ENCODE measurements at places on chromosomes 16 and 17.

- DNase-seq: peak; percentile 18
Observed at GRCh38 chr16:83899272-83899897, 470 bp downstream of the MLYCD start.

DNA sequence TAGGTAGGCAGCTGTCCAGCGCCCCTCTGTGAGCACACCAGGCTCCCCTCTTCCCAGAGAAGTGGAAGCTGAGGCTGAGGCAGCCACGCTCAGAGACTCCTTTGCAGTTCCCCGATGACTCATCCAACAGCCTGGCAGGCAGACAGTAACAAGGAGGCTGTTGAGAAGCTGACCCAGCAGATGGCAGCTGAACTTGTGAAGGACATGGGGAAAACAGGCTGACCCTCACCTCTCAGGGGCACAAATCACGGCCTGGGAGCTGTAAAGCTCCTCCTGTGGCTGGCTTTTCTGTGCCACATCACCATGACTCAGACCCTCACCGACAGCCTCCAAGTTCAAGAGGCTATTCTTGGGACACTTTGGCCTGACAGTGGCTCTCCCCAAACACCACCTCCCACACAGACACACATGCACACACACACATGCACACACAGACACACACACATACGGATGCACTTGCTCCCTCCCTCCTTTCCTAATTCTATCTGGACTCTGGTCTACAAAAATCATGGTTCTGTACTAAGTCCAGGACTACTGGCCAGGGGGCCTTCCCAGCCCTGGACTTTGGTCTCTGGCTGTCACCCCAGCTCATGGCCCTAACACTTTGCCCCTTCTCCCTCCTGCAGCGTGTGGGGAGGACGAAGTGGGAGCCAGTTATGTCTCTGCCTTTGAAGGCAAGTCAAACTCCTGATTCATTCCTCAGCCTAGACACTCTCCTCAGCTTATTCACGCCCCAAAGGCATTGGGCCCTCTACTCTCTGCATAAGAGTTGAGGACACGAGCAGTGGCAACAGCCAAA, 23.2 kb downstream of the MAP3K14 start:
- no peak for DNase-seq

- no peak for DNase-seq
Observed at GRCh38 chr16:25027281-25027680, 12.1 kb upstream of the ARHGAP17 start.

DNA sequence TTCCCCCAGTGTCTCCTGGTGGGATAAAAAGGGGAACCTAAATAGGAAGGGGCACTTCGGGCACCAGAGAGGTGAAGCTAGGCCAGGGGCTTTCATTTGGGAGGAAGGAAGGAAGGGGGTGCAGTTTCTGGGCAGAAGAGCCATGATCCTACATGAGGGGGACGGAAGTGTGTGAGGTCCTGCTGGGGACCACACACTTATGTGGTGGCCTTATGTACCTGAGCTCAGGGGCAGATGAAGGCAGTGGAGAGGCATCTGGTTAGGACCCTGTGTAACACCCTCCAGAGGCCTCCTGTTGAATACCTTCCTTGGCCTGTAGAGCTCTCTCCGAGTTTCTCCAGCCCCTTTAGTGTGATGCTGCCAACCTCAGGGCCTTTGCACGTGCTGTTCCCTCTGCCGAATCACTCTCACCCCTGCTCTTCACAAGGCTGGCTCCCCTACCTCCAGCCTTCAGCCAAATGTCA, 21.2 kb downstream of the IGFBP4 start:
- DNase-seq: no peak

GRCh38 chr17:79164913-79165695, 90.5 kb downstream of the ENGASE start:
- no peak for DNase-seq

DNA sequence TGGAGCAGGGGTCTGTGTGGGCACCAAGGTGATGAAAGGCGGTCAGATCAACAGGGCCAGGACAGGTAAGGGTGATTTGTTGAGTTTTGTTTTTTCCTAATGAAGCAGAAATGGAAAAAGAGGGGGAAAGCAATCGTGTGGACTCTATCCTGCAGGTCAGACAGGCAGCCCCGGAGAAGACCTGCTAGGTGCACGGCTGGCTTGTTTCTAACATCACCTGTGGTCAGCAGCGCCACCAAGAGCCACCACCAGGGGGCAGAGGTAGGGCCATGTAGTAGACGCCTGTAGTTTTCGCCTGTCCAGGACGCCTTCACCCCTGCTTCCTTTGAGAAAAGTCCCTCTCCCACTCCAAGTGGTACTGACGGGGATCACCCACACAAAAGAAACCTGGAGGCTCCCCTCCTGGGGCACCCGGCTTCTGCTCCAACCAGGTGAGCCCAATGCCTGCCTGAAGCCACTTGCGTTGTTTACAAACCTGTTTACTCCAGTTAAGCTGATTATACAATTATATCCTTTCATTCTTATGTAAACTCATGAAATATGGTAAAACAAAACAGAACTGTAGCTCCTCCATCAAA, 54.2 kb upstream of the SEC14L1 start:
- DNase-seq: no peak

GRCh38 chr17:44540246-44541084, 16.8 kb upstream of the FZD2 start:
- DNase-seq: no peak

- no peak for DNase-seq
Observed at GRCh38 chr17:72022328-72023275, 98.2 kb upstream of the SOX9 start.

All from hematopoietic multipotent progenitor cell (in vitro differentiated cells).